ENCODE measurements at places on chromosomes 13 and 19.

DNA sequence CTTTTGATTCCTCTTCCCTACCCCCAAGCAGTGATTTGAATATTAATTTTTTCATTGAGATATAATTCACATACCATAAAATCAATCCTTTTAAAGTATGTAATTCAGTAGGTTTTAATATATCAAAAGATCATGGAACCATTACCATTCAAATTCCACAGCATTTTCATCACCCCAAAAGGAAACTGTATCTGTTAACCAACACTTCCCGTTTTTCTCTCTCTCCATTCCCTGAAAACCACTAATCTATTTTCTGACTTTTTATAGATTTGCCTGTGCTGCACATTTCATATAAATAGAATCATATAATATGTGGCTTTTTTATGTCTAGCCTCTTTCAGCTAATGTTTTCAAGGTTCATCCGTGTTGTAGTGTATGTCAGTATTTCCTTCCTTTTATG is 107.1 kb downstream of the PAN3 start:
- no peak for DNase-seq

DNA sequence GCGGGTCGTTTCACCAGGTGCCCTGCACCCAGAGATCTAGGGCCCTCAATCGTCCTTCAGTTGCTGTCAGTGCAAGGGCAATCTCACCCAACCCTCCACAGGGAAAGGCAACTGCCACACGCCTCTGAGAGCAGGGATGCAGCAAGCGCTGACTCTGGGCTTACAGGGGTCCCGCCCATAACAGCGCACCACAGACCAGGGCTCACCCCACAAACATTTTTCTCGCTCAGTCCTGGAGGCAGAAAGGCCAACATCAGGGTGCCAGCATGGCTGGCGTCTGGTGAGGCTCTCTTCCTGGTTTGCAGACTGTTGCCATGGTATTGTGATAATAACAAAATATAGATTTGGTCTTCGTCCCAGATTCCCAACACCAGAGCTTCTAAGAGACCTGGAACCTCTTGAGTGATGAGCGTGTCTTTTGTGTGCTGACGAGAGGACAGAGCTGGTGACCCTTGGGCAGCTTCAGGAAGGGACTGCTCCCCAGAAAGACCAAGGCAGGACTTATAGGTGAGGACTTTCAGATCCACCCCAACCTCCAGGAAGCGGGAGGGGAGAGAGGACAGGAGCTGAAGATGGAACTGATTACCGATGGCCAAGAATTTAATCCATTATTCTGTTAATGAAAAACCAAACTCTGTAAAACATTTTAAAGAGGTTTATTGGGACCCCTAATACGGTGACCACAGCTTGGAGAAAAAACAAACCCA is 51.3 kb downstream of the C13orf46 start:
- no peak for DNase-seq

DNA sequence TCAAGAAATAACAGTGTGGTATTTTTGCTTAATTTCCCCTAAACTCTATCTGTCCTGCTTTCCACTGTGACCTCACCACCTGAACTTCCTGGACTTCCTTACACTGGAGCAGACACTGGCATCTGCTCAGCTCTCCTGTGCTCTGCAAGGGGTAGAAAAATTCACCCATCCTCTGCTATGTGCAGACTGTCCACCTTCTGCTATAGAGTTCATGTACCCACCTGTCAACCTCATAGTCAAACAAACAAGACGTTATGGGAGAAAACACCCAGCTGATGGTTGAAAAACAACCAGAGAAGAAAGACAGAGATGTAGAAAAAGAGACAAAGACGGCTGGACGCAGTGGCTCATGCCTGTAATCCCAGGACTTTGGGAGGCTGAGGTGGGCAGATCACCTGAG is 12.2 kb downstream of the LAIR1 start:
- no peak for DNase-seq

DNA sequence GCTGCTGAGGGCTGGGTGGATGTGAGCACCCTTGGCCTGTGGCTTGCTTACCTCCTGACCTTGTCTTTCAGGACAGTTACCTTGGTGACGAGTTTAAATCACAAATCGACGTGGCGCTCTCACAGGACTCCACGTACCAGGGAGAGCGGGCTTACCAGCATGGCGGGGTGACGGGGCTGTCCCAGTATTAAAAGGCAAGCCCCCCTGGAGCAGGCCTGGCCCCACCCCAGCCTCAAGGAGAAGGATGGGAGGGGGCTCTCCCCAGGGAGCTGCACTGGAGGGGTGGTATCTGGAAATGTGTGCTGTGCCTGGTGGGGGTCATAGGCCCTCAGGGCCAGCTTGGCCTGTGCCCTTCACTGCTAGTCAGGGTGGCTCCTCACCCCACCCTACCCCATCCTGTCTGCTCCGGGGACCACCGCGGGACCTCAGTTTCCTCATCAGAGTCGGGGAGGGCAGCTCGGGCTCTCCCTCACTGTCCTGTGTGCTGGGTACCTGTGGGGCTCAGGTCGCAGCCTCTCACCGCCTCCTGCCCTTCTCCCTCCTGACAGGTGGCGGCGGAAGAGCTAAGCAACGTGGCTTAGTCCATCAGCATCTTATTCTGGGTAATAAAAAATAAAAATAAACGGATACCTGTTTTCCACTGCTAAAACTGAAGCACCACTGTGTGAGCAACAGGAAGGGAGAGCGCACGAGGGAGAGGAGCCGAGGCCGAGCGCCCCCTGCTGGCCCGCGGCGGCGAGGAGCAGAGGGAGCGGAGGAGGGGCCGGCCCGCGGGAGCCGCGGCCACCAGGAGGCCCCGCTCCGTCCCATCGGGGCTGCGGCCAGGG is 29.8 kb downstream of the CERS1 start:
- DNase-seq: peak; percentile 11

DNA sequence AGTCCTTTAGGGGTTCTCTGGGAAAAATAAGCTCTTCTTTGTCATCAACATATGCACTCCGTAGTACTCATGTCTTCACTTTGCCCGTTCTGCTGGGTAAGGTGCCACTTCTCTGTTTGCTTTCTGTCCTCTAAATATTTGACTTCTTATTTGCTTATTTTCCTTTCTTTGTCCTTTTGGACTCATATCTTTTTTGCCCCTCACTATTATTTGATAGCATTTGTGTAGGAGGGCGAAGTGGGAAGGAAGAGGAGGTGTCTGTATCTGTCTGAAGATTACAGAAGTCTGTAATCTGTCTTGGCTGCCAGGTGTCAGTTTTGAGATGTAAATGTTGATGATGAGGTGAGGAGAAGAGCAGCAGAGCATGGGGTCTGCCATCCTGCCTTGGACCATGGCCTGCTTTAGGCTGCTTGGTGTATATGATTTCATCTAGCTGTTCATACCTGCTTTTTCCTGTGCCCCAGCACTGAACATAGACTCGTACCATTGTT is 30.8 kb downstream of the USPL1 start:
- DNase-seq: no peak

DNA sequence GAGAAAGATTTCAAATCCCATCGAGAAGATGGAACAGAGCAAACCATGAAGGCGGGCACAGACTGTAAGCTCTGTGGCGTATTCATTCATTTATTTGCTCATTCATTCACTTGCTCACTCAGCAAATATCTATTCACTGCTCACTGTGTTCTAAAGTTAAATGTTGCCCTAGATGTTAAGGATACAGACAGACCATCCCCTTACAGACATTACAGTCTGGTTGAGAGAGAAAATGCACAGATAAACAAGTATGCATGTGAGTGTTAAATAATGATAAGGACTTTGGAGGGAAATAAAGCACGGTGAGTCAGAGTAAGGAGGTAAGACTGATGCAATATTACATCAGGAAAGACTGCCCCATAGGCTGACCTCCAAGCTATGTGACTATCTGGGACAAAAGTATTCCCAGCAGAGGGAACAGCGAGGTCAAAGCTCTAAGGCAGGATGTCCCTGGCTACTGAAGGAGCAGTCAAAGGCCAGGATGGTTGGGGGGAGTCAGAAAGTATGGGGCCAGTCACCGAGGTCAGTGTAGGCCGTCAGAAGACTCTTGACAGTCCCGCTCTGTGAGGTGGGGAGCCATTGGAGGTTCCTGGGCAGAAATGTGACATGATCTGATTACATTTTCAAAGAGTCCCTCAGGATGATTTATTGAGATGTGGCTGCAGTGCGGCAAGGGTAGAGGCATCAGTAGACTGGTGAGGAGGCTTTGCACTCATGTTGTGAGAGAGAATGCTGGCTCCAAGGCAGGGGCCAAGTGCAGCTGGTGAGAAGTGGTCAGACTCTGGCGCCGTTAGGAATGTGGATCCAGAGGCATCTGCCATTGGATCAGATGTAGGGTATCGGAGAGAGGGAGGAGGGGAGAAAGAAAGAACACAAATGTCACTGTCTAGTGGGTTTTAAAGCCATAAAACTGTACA is 37.9 kb downstream of the MBNL2 start:
- no peak for DNase-seq

DNA sequence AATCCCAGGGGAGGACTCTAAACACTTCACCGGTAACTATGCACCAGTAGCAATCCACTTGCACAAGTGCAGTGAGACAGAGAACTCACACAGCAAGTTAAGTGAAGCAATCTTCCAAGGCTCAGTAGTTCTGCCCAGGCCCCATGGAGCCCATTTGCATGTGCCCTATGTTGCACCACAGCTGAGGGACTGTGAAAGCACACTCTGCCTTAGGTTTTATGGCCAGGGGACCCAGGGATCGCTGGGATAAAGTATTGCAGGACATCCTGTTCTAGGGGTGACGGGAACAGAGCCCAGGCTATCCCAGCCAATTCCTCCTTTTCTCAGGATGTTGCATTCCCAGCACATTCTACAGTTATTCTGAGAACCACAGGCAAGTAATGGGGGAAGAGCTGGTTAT is 6.0 kb upstream of the AMER2 start:
- DNase-seq: no peak

DNA sequence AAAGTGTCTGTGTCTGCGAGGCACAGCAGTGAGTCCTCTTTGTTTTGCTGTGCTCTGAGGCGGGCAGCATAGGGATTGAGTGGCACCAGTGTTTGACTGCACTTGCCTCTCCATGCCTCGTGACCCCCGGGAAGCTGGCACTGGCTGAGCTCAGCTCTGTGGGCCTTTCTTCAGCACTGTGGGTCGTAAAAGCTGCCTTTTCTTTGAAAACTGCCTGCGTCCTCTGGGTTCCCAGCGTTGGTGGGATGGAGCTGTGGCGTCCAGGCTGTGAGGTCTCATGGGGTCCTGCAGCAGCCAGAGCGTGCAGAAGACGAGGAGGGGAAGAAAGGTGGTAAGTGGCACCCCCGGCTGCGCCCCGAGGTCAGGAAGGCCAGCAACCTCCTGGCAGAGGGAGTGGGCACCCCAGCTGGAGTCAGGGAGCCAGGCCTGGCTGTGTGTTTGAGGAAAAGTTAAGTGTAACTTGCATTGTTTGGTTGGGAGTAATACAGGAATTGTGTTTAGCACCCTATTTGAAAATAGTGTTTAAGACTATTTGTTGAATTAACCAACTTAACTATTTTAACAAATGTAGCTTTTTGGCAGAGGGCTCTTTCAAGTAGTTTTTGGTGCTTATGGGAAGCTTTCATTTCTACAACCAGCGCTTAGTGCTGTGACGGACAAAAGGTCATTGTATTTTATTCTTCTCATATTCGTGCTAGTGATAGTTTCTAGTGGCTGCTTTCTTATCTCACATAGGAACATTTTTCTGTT is 79.3 kb upstream of the TEX29 start:
- DNase-seq: no peak

GRCh38 chr13:106381091-106381490 is 154.4 kb downstream of the EFNB2 start:
- no peak for DNase-seq

DNA sequence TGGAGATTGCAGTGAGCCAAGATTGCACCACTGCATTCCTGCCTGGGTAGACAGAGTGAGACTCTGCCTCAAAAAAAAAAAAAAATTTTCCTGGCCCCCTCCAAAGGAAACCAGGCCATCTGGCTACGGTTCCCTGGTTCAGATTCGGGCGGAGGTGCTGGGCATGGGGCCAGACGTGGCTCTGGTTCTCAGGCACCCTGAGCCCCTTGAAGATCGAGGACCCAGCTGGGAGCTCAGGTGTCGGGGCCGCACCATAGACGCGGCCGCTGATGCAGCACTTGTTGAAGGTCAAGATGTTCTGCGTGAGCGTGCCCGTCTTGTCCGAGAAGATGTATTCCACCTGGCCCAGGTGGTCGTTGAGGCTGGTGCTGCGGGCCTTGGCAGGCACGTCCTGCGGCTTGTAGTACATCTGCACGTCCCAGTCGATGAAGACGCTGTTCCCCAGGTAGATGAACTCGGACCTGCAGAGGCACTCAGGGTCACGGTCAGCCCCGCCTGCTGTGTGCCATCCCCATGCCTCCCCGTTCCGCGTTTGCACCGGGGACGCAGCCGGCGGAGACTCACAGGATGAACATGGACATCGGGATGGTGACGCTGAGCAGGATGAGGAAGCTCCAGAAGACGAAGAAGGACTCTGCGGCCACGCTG is 12.3 kb downstream of the ATP8B3 start:
- DNase-seq: no peak

GRCh38 chr13:27601803-27602202 is 18.5 kb downstream of the LNX2 start:
- DNase-seq: no peak

DNA sequence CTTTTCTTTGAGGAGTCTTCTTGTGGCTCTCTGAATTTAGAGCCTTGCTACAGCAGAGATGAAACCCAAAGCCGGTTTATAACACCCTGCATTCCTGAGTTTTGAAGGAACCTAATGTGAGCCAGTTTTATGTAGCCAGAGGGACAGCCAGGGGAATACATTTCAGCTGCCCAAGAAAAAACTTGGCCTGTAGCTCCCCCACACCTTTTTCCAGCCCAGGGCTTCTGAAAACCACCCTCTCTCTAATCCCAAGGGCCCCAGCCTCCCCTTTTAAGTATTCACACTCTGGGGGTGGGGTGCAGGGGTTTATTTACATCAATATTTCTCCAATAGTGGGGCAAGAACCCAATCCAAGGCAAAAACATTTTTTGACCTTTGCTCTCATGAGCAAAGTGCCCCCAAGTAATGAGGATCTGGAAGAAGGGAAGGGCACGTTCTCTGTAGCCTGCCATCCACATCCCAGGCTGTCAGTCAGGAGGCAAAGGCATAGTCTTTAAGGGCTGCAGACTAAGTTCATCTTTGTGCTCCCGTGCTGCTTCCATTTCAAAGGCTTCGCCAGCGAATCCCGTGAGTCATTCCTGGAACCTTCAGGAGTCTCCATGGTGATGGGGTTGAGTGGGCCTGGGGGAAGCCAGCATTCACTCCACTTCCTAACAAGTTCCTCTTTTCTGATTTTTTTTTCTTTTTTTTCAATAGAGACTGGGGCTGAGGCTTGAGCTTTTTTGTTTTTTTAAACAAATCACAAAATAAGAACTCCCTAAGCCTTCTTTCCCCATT is 33.2 kb upstream of the MEDAG start:
- no peak for DNase-seq

- no peak for DNase-seq
These were observed 308.3 kb downstream of the DNAJC15 start for GRCh38 chr13:43331672-43332071.

Measured in stimulated activated CD4-positive, alpha-beta T cell treated with anti-CD3 and anti-CD28 coated beads, Interleukin-1b, Interleukin-23, amount 100 ng/mL, for 1 hour (primary cell).